ENCODE measurements at places on chromosomes 7 and 10.

DNA sequence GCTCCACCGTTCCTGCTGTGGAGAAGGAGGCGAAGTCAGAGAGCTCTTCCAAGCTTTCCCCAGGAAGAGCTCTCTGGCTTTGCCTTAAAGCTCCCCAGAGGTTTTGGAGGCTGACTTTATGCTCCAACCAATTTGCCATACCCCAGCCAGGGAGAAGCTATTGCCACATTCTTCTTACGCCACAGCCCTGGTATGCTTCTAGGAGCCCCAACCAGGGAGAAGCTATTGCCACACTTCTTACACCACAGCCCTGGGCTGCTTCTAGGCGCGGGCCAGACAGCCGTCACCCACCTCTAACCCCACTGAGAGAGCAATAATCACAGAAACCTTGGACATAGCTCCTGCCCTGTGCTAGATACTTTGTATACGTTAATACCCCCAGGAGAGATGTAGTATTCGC lies 951 bp downstream of the ELOVL3 start:
- no peak for DNase-seq

DNA sequence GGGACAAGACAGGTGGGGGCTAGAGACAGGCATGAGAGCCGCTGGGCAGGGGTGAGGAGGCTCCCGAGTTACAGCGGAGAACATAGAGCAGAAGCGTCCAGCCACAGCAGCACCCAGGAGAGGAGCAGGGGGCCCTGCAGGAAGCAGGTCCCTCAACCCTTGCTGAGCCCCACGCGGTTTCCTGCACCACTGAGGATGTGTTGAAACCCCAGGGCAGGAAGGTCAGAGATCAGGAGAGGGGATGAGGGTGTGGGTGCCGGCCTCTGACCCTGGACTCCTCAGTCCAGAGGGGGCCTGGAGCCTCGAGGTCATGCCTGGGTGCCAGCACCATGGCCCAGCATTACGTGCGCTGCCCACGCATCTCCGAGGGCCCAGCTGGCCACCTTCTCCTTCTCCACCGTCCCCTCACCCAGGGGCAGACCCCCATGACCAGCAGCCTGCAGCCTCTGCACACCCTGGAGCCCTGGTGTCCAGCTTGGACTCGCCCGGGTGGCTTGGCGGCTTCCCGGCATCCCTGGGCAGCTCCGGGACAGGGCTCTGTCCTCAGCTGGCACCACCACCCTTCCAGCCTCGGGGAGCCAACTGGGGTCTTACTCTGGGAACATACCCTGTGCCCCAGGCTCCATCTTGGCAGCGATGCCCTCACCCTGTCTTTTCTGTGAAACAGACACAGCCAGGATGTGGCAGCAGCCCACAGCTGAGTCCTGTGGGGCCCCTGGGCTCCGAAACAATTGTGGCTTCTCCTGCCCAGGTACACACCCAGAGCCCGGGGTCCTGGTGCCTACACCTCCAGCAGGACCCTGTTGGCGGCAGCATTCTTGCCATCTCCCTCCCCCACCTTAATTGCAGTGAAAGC lies 52.0 kb downstream of the STK32C start:
- DNase-seq, result no peak

GRCh38 chr7:30473903-30474302 lies 4.7 kb downstream of the NOD1 start:
- no peak for DNase-seq

GRCh38 chr10:58771863-58772262 lies 259.2 kb downstream of the BICC1 start:
- no peak for DNase-seq

DNA sequence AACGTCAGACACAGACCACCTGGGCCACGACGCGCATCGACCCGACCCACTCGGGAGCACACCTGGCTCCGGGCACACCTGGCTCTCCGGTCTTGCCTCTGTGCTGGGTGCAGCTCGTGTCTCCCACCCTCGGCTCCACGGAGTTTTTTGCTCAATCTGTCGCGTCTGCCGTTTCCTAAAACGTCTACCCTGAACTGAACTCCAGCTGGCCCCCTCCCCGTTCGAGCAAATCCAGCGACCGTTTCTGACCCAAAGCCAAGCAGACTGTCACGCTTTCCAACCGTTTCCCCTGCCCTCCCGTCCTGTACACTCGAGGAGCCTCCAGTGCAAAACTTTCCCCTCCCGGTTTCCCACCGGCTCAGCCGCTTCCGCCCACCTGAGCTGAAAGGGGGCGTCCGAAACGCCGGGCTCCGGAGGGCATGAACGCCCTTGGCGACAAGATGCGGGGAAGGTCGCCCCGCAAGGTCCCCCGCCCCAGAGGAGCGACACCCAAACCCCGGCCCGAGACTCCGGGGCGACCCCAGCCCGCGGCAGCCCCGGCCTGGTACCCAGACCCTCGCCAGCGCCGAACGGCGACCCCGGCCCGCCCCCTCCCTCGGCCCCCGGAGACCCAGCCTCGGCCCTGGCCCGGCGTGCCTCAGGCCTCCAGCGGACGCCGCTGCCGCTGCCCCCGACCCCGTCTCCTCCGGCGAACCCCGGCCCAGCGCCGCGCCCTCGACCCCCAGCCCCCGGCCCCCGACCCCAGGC lies 557 bp downstream of the CYTH3 start:
- DNase-seq, result peak; percentile 29

DNA sequence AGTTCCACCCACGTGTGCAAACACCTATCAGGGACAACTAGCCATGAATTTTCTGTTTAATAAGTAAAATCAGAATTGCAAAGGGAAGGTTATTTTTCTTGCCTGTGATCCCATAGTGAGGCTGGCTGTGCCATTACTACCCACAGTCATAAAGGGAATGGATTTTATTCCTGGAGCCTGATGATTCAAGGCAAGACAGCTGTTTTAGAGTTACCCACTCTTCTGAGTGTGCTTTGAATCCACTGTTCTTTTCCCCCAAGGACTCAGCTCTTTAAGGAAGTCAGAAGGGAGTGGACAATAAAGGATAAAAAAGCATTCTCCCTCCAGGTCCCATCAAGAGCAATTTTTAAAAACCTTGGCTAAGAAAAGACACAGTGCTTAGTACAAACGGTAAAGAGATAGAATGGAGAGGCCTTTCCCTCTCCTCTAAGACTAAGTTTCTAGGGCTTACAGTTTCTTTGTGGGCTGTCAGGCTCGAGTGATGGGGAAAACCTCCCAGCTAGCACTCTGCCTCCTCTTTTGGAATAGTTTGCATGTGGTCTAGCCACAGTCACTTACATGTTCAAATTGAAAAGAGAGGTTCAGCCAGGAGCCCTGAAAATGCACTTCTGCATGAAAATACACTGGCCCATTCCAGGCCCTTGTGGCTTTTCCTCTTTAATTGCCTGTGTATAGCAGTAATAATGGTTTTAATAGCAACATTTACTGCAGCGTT lies 5.1 kb upstream of the LRRC4 start:
- no peak for DNase-seq

GRCh38 chr10:63155388-63156020 lies 22.4 kb downstream of the NRBF2 start:
- DNase-seq, result no peak

- DNase-seq, result no peak
These were observed 909 bp upstream of the CC2D2B start for GRCh38 chr10:95906677-95907455.

Data from progenitor cell of endocrine pancreas (in vitro differentiated cells).